CD4-positive, alpha-beta T cell treated with Interferon alpha-2 for 1 hour (primary cell): ENCODE measurements at places on chromosomes 5 and 9.

- DNase-seq, result no peak
Measured at GRCh38 chr5:173392-174290, 17.7 kb upstream of the LRRC14B start.

DNA sequence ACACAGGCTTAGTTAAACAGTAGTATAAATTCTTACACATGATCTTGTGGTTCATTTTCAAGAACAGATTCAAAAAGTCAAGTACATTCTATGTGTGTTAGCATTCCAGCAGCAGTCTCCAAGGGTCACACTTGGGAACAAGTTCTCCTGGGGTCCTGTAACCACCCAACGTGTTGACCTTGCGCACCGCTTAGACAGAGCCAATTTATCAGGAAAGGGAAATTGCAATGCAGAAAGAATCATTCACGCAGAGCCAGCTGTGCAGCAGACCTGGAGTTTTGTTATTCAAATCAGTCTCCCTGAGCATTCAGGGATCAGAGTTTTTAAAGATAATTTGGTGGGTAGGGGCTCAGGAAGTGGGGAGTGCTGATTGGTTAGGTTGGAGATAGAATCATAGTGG lies 8.5 kb upstream of the RXFP3 start:
- DNase-seq, result no peak

DNA sequence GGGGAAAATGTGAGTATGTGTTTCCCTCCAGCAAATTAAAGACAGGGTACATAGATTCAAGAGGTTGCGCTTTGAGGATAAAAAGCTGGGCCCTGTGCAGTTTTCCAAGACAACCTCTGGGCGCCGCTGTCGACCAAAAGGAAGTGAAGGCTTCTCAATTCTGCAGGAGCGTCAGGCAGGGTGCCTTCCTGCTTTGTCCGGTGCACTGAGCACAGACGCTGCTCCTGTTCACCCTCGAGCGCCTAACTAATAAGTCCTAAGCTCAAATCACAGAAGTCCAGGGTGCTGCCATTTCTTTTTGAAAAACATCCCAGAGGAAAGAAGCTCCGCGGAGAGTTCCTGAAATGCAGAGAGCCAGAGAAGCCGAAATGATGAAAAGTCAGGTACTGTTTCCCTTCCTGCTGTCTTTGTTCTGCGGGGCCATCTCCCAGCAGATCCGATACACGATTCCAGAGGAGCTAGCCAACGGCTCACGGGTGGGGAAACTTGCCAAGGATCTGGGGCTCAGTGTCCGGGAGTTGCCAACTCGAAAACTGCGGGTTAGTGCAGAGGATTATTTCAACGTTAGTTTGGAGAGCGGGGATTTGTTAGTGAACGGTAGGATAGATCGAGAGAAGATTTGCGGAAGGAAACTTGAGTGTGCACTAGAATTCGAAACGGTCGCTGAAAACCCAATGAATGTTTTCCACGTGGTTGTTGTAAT lies at the start of gene PCDHGB1:
PCDHGB1 (plus strand) TSS at position 183 of the 703 bp plus-strand sequence; CDS start at position 345, 162 bp downstream.
- peak; percentile 22 for DNase-seq

DNA sequence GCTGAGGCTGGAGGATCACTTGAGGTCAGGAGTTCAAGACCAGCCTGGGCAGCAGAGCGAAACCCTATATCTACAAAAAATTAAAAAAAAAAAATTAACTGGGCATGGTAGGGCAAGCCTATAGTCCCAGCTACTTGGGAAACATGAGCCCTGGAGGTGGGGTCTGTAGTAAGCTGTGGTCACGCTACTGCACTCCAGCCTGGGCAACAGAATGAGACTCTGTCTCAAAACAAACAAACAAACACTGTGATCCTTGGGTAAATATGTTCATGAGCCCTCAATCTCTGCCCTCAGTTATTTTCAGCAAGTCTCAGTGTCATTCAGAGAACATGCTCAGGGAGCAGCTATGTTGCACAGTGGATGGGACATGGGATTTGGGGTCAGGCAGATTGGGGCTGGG lies 76.2 kb downstream of the PTTG1 start:
- no peak for DNase-seq

DNA sequence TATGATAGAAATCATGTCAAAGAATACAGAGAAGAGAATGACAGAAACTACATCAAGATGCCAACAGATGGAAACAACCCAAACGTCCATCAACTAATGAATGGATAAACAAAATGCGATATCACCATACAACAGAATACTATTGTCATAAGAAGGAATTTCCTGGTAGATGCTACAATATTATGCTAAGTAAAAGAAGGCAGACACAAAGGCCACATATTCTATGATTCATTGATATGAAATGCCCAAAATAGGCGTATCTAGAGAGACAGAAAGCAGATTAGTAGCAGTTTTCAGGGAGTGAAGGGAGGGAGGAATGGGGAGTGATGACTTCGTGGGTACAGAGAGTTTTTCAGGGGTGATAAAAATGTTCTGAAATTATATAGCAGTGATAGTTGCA lies 58.3 kb upstream of the AKNA start:
- no peak for DNase-seq

- DNase-seq, result no peak
Measured at GRCh38 chr9:92147030-92147851, 32.0 kb upstream of the SPTLC1 start.

- DNase-seq, result no peak
Measured at GRCh38 chr5:14395411-14395810, 186.2 kb upstream of the OTULINL start.

GRCh38 chr5:41681840-41682239 lies 171.4 kb upstream of the PLCXD3 start:
- no peak for DNase-seq

- no peak for DNase-seq
Measured at GRCh38 chr5:167052791-167053190, 1238.7 kb upstream of the WWC1 start.

DNA sequence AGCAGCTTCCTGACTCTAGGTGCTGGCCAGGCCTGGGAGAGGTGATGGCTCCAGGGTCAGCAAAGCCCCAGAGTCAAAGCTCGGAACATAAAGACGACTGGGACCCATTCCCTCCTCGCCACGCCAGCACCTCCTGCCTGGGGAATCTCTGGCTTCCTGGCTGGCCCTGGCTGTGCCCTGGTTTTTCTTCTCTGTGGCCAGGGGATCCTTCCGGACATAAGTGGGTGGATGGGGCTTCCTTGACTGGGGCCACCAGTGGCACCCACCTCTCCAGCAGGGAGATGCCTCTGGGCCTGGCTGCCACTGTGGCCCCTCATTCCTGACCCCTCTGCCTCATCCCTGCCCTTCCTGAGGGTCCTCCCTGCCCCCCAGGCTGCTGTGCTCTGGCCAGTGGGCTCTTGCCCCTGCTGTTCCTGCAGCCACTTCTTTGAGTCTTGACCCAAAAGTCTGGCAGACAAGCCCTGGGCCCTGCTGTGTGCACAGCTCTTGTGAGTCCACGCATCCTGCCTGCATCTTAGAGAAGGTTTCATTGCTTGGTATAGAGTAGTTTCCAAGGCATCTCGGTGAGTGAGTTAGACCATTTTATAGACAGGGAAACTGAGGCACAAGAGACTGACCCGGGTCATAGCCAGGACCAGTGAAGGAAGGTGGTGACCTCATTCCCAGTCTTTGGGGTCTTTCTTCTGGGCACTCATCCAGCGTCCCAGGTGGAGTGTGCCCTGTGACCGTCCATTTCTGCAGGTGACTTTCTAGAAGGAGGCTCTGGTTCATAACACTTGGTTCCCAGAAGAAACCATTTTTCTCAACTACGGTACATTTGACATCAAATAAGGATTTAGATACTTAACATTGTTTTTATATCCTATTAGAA lies 17.3 kb upstream of the LPCAT1 start:
- DNase-seq, result no peak

DNA sequence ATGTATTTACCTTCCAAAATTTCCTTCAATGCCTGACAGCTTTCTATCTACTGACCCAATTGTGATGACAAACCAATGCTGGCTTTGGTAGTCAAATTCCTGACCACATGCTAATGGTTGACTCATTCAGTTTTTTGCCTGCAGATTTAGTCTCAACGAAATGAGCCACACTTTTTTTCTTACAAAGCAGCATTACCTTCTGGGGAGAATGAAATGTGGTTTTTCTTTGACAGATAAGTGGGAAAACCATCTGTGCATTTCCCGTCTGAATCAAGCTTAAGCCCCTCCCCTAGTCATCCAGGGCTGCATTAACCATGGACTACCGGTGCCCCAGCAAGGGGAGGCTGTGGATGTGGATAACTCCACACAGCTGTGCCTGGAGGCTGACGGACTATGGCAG lies 99.6 kb upstream of the TAF11L2 start:
- DNase-seq, result no peak

GRCh38 chr5:96140084-96140483 lies 178.4 kb upstream of the ELL2 start:
- no peak for DNase-seq

GRCh38 chr5:148939676-148940075 lies 113.3 kb downstream of the ADRB2 start:
- no peak for DNase-seq

GRCh38 chr5:160377651-160378050 lies 7.2 kb upstream of the C1QTNF2 start:
- DNase-seq, result no peak

DNA sequence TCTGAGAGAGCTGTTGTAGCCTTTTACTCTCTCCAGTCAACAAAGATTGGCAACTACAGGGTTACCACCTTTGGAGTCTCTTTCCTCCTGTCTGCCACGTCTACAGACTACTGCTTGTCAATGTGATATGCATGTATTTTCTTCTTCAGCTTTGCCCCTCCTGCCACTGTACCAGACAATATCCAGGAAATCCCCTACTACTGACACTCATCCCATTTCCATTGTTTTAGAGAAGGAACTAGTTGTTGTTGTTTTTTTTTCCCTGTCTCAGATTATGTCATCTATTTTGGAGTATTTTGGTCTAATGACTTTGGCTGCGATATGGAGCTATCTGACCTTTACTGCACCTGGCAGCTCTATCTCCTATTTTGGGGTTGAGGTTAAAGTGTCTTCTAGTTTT lies 50.1 kb upstream of the MACIR start:
- DNase-seq, result no peak

GRCh38 chr5:44535621-44536020 lies 146.4 kb upstream of the FGF10 start:
- DNase-seq, result no peak

GRCh38 chr9:127137640-127138360 lies 15.4 kb upstream of the ANGPTL2 start:
- DNase-seq, result no peak

- DNase-seq, result no peak
Measured at GRCh38 chr9:113712053-113712452, 164.1 kb upstream of the ZNF618 start.

DNA sequence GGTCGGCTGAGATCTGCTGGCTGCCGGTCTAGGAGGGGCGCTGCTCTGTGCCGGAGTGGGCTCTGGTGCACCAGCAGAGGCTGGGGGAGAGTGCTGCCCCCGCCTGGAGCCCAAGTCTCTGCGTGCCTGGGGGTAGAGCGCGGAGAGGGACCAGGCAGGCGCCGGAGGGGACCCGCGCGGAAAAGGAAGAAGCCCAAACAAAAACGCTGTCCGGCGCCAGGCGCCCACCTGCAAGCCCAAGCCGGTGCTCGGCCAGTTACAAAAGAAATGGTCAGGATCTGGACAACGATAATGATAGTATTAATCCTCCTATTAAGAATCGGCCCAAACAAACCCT lies 571 bp upstream of the S1PR3 start:
- DNase-seq, result no peak

DNA sequence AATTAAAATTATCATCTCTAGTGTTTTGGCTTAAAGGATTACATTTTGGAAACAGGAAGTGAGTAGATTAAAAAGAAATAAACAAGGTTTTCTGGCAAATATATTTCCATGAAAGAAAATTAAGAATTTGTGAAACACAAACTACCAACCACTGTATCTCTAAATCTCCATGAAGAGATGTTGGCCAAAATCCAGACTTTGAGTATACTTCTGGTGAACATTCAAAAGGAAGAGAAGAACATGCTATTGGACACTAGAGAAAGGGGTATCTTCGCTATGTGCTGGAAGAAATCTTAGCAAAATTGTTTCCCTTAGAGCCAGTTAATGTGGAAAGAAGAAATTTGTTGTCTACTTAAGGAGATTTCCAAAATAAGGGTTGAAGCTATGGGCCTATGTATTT lies 710.4 kb upstream of the CTNND2 start:
- DNase-seq, result no peak

- DNase-seq, result no peak
Measured at GRCh38 chr5:76999451-76999850, 30.8 kb upstream of the AGGF1 start.

GRCh38 chr9:35730486-35730854 lies 1.5 kb downstream of the TLN1 start:
- no peak for DNase-seq

GRCh38 chr5:36242534-36243485 lies 1.1 kb upstream of the NADK2 start:
- no peak for DNase-seq

DNA sequence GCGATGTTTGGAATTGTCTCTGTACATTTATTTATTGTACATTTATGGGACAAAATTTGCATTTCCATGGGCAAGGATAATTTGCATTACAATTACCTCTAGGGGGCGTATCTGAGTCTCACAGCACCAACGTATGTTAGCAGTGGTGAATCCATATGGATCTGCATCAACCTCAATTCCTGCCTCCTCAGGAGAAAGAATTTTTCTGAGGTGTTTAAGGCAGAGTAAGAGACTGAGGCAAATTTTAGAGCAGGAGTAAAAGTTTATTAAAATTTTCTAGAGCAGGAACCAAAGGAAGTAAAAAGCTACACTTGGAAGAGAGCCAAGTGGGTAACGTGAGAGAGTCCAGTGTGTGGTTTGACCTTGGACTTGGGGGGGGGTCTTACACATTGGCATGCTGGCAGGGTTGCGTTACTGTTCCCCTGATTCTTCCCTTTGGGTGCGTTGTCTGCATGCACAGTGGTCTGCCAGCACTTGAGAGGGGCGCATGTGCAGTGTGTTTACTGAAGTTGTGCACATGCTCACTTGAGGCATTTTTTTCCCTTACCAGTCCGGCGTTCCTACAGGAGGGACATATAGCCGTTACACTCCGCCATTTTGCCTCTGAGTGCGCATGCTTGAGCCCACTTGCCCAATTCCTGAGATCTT lies 21.0 kb upstream of the RAB14 start:
- DNase-seq, result peak; percentile 25

DNA sequence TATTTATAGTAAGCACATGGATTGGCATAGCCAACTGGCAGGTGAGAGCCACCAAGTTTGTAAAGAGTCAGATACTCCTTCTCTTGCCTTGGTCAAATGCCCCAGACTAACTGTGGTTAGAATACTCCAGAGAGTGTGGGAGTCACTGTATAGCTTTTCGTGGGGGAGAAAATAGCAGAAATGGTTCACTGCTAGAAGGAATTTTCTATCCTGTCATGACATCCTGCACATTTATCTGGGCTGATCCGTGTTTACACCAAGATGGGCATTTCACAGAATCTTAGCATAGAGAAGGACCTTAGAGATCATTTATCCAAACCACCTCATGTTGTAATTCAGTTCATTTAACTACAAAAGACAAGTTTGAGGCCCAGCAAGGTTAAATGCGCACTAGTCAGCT lies 460.8 kb downstream of the ENC1 start:
- no peak for DNase-seq
